A549 treated with Hydrocortisone at 1 μM for 4 hours (cell line): ENCODE measurements at places on chromosomes 5 and 9. TPM values are rescaled to one million over a fixed set of nuclear protein-coding genes. Genes with fewer than 3 reads are reported as not detected.

MROH2B gene
- total RNA-seq, result not detected in 5 replicates

INSL6 gene
- total RNA-seq, result not detected in 5 replicates

PSMD5 gene
- 28.0 to 37.7 TPM (median 29.8 TPM) in 5 replicates for total RNA-seq

SLC44A1 gene
- total RNA-seq, result 23.0 to 32.6 TPM (median 31.4 TPM) in 5 replicates

ANKRD31 gene
- 0.03 to 0.07 TPM (median 0.05 TPM) in 5 replicates for total RNA-seq

GDA gene
- total RNA-seq, result 0.91 to 1.2 TPM (median 1.2 TPM) in 5 replicates

MORN5 gene
- total RNA-seq, result not detected in 5 replicates

STK32A gene
- 0.21 to 0.38 TPM (median 0.24 TPM) in 5 replicates for total RNA-seq

ZSWIM6 gene
- total RNA-seq, result 3.6 to 5.6 TPM (median 4.8 TPM) in 5 replicates

TEK gene
- total RNA-seq, result 0.09 to 0.15 TPM (median 0.12 TPM) in 5 replicates

CNTFR gene
- total RNA-seq, result 0.07 to 0.17 TPM (median 0.14 TPM) in 5 replicates
